ENCODE measurements at places on chromosomes 1 and 21.

DNA sequence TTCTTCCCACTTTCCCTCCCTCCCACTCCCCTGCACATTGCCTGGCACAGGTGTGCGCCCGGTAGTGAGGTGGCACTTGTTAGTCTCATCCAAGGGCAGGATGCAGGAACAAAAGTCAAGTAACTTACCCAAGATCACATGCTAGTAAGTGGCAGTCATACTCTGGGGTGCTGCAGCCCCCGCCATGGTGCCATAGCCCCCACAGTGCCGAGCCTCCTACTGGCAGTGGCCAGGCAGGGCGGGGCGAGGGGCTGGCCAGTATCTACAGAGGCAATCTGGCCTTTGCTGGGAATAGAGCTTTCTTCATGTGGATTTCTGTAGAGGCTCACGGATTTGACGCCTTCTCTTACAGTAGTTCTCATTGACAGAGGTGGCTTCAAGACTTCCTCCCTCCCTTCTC is 26.9 kb downstream of the H6PD start:
- no peak for DNase-seq

DNA sequence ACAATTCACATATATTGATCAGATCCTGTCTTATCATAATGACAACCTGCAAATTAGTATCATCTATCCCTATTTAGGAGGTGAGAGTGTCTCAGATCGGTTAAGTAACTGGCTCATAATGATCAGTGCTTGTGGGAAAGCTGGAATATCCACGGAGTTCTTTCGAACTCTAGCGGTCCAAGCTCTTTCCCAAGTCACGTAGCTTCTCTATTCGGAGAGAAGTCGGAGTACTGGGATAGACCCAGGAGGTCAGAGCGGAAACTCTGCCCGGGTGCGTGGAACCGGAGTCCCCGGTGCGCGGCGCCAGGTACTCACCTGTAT is 339 bp downstream of the PTGS2 start:
- DNase-seq = no peak

- DNase-seq = no peak
Measured at GRCh38 chr21:38567335-38567969, 69.2 kb upstream of the ERG start.

DNA sequence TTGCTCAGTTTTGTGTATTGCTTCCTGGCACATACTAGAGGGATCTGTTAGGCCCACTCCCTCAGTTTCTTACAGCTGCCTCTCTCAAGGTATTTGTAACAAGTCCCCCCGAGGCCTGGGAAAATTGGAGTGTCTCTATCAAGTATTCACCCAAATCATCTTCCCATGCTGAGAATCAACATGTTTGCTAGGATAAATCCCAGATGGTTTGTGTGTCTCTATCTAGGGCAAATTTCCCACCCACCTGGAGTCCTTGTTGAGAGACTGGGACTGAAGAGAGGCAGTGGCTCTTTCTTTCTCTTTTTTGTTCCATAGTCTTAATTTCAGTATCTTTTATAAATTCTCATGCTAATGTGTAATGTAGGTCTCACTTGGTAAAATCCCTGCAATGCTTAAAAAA is 58.0 kb downstream of the OLFM3 start:
- DNase-seq = no peak

Data from stimulated activated CD4-positive, alpha-beta T cell treated with anti-CD3 and anti-CD28 coated beads, Interleukin-1b, Interleukin-23, amount 100 ng/mL, for 4 hours (primary cell).